ENCODE measurements at places on chromosomes 6 and 20.

DNA sequence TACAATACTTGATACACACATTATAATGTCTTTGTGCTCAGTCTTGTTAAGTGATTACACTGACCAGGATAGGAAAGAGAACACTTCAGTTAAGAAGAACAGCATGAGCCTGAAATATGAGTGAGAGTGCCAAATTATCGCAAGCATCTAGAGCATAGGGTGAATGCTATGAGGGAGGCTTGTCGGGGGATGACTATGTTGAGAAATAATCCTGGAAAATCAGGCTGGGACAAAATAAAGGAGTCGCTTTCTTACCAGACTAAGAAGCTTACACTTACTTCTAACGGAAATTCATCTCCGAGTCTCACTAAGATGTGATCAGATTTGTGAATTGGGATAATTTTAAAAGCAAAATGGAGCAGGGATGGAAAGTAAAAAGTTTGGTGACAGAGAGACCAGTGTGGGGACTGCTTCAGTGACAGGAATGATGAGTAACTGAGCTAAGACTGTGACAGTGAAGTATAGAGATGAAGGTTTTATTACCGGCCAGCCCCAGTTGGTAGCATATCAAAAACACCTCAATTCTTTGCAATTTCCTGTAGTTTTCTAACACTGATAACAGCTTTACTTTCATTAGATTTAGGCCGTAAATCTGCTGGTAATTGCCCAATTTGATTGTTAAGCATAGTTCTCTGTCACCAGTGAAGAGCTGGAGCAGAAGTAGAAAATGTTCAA is 48.4 kb upstream of the DEFB112 start:
- DNase-seq: no peak

GRCh38 chr6:5248302-5249098 is 12.2 kb downstream of the LYRM4 start:
- no peak for DNase-seq

DNA sequence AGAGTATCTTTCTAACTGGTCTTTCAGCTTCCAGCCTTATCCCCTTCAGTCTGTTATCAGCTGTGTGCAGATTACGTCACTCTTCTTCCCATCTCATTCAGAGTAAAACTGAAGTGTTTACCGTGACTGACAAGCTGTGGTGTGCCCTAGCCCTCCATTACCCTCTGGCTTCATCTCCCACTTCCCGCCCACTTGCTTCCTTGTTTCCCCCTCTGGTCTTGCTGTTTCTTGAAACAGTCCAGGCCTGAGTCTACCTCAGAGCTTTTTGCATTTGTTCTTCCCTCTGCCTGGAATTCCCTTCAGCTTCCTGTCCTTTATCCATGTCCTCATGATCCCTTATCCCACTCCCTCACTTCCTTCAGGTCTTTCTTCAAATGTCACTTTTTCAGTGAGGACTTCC is 66.9 kb downstream of the CARMIL1 start:
- no peak for DNase-seq

DNA sequence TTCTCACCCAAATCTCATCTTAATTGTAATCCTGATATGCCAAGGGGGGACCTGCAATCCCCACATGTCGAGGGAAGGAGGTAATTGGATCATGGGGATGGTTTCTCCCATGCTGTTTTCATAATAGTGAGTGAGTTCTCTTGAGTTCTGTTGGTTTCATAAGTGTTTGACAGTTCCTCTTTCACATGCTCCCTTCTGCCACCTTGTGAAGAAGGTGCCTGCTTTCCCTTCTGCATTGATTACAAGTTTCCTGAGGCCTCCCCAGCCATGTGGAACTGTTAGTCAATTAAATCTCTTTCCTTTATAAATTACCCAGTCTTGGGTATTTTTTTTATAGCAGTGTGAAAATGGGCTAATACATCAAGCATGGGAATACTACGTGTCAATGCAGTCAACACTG is 925.0 kb upstream of the MAN1A1 start:
- DNase-seq: no peak

GRCh38 chr20:17693444-17694001 is 6.2 kb upstream of the BANF2 start:
- no peak for DNase-seq

GRCh38 chr20:37902504-37903313 is at the start of gene VSTM2L:
Gene VSTM2L, plus strand, starts transcription at chr20:37903127. Its CDS starts 224 bp downstream, at chr20:37903351.
- no peak for DNase-seq

DNA sequence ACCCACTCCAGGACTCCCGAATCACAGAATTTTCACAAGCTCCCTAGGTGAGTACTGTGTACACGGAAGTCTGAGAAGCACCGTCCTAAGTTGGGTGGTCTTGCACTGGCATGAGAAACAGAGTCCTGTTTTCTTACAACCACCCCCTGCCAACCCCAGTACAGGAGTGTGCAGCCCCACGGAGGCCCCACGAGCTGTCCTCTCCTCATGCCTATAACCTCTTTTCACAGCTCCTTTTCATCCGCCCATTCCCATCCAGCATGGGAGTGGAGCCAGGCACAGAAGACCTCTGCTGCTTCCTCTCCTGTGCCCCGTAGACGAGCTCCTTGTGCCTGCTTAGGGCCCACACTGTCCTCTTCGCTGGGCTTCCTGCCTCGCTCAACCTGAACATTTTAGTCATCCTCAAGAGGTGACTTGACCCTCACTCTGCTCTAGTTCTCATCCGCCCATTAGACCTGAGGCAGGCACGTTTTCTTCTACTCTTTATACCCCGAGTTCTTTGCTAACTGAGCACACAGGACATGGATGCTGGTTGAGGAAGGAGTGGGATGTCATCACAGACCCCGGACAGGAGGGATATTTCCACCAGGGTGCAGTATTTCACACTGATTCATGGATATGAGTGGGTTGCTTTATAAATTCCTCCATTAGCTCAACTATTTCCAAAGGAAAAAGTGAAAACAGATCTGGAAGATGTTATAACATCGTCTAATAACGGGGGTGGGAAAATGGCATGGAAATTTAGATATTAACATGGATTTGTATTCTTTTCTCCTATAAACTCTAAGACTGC is 160.5 kb downstream of the TTLL2 start:
- DNase-seq: no peak

GRCh38 chr6:28923318-28924102 is at the start of gene TRIM27:
Gene TRIM27, minus strand, starts transcription at chr6:28923985. Its CDS starts 353 bp downstream, at chr6:28923632.
- peak; percentile 91 for DNase-seq

DNA sequence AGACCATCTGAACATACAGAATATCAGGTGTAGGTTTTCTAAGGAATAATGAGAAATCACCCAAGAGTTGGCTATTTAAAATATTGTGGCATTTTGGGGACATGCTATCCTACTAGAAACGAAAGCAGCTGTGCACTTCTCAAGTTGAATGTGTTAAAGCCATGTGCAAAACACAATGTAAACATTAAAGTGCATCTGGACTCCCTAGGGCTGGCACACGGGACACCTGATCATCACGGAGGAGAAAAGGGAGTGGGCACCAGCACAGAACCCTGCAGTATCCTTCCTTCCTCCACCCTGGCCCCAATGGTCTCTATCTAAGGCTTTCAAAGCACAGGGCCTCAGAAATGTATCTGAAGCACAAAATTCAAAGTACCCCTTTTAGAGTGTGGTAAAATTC is 94.3 kb downstream of the INSM1 start:
- no peak for DNase-seq

DNA sequence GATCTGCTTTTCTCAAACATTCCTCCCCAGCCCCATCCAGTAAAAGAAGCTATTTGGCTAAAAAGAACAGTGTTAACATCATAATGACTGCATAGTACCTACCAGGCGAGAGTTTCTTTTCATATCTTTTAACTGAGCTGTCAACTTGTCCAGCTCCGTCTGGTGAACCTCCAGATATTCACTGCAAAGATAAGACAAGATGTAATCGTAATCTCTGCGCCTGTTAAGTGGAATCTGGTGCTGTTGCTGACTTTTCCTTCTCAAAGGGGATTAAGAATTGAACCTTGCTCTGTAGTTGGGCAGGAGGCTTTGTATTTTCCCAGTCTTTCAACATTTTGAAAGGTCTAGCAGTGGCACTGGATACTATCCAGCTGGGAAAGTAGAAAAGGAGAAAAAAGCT is 63.0 kb downstream of the RIPOR2 start:
- no peak for DNase-seq

GRCh38 chr6:166286839-166287271 is 21.3 kb downstream of the PRR18 start:
- DNase-seq: no peak

DNA sequence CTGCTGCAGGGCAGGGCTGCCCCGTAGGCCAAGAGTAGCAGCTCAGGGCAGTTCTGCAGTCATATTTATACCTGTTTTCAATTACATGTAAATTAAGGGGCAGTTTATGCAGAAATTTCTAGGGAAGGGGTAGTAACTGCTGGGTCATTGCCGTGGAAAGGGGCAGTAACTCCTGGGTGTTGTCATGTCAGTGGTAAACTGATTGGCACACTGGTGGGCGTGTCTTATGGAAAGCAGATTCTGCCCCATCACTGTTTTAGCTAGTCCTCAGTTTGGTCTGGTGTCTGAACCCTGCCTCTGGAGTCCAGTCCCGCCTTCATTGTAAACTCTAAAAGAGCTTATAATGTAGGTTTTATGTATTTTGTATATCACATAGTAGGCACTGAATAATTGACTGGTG is 22.1 kb downstream of the MAP3K4 start:
- DNase-seq: no peak

DNA sequence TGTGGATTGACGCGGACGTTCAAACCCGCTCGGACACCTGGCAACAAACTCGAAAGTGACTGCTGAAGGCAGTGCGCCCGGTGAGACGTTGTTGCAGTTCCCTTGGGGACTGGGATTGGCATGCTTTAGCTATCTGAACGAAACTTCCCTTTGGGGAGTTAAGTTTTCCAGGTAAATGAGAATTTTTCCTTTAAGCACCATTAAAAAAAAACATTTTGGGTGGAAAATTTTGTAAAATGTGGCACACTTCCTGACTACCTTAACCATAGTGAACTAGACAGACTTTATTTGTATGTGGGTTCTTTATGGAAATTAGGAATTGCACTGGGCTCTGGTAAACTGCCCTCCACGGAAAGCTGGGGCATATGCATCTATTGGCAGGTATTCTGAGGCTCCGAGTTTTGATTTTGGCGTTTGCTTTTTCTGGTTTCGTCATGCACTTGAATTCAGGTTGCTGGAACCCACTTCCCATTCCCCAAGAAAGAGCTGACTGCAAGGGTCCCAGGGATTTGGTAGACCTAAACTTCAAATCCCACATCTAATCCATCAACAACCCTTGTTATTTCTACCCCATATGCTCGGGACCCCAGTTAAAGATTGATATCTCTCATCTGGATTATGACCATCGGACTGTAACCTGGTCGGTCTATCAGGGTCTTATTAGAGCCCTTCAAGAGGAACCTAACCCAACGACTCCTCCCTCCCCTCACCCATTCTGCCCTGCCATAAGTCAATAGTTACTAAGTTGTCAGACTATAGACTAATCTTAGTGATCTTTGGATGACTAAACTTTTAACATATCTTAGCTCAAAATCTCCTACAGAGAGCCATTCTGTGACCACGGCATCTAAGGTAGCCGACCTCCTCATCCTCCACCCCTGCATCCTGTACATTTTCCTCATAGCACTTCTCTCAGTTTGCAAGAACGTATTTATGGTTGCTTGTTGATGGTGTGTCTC is 800 bp upstream of the DYNLT1 start:
- DNase-seq: no peak

DNA sequence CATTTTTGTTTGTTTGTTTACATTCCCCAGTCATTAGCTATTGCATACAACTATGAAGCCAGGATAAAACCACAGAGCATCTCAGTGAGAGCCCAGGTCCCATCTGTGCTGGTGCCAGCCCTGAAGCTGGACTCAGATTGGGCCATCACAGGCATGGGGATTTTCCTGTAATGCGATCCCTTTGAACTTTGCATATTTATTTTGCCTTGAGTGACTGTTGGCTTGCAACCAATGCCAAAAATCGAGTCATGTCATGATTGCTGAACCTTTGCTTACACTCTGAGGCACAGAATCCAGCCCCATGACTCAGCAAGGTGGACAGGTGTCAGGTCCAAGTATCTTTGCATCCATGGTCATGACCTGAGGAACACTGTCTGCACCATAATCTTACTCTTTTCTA is 46.2 kb upstream of the GGTLC1 start:
- no peak for DNase-seq

GRCh38 chr6:142531727-142532126 is 229.9 kb downstream of the ADGRG6 start:
- DNase-seq: no peak

DNA sequence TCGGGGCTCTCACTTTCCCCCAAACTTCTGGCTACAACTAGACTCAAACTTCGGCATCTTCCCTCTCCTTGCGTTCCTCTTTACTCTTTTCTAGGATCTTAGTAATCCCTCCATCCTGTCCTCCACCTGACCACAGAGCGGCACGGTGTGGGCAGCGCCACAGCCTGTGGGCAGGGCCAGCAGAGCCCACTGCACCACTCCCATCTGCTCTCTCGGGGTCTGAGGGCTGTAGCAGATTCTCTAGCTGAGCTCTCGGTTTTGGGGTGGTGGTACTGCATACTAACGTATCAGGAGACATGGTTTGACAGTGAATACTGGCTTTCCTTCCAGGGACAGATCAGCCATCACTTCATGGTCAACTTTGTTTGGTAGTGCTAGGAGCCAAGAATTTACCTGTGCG is 57.4 kb downstream of the EZR start:
- DNase-seq: no peak

- DNase-seq: peak; percentile 88
Observed at GRCh38 chr6:56683882-56684281, 41.2 kb upstream of the DST start.

GRCh38 chr20:3710703-3711483 is 1.5 kb downstream of the SIGLEC1 start:
- no peak for DNase-seq

- DNase-seq: no peak
Observed at GRCh38 chr6:127904160-127904559, 3.3 kb upstream of the THEMIS start.

- DNase-seq: no peak
Observed at GRCh38 chr6:136994782-136995181, 50.0 kb downstream of the IL20RA start.

DNA sequence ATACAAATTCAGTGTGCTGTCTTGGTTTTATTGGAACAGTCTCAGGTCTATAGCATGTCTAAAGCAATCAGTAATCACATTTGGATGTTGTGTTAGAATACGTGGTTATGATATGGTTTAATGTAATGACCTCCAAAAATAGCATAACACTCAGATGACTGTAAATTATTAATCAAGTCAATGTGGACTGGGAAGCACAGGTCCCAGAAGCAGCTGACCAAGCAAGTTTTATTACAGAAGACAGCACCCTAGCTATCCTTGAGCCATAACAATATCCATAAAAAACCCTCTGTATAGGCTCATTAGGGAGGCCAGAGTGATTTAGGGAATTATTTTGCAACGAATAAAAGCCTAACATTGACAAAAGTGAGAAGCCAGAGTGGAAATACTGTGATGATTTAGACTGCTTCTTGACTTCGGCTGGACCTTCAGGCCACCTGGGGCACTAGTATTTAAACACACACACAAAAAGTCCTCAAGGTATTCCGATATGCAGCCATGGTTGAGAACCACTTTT is 66.9 kb downstream of the RSPH3 start:
- no peak for DNase-seq

GRCh38 chr6:43308101-43308989 is at the start of gene CRIP3:
Gene CRIP3, minus strand, starts transcription at chr6:43308826. Its CDS starts 34 bp downstream, at chr6:43308792.
- DNase-seq: no peak

DNA sequence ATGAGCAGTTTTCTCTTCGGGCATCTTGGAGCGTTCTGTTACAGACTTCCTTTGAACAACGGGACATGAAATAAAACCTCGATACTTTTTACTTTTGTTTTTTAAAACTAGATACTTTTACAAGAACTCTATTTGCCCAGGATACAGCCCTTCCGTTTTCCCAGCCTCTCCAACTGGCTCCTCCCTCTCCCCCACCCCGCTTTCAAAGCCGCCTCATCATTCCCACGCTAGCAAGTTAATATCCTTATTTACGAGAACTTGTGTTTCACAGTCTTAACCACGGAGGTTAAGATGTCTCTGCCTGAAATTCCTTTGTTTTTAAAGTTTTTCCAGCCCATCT is 241 bp upstream of the CFAP206 start:
- no peak for DNase-seq
